ENCODE measurements at places on chromosomes 3 and 15. TPM values are rescaled to one million over a fixed set of nuclear protein-coding genes. Genes with fewer than 3 reads are reported as not detected.

GRCh38 chr3:81199587-81199986 is 561.9 kb downstream of the GBE1 start:
- DNase-seq = no peak

GRCh38 chr15:68589783-68590710 is 11.3 kb downstream of the CORO2B start:
- no peak for DNase-seq

DNA sequence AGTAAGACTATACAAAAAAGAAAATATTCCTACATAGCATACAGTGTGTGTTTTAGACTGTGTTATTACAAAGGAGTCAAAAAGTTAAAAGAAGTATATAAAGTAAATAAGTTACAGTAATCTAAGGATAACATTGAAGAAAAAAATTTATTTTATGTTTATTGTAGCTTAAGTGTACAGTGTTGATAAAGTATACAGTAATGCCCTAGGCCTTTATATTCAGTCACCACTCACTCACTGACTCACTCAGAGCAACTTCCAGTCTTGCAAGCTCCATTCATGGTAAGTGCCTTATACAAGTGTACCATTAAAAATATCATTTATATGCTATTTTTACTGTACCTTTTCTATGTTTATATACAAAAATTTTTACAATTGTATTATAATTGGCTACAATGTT is 220.1 kb downstream of the BCHE start:
- no peak for DNase-seq

CYP1A2 gene
- not detected for total RNA-seq

GRCh38 chr3:8882642-8883041 is 80.6 kb downstream of the RAD18 start:
- no peak for DNase-seq

PIGX gene
- total RNA-seq = 27.7 TPM

DNA sequence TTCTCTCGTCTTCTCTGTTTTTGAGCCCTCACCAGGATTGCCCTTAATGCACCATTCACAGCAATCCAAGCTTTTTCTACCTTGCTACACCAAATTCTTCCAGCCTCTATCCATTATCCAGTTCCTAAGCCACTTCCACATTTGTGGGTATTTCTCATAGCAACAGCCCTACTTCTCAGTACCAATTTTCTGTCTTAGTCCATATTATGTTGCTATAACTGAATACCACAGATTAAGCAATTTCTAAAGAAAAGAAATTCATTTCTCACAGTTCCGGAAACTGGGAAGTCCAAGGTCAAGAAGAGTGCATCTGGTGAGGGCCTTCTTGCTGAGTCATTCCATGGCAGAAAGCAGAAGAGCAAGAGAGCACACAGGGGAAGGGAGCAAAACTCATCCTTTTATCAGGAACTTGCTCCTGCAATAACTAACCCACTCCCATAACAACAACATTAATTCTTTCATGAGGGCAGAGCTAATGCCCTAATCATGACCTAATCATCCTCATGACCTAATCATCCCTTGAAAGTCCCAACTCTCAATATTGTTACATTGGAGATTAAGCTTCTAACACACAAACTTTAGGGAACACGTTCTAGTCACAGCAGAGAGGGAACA is 9.7 kb upstream of the EIF1B start:
- no peak for DNase-seq

GRCh38 chr3:132879656-132880055 is 157.4 kb upstream of the NPHP3 start:
- no peak for DNase-seq

CLDN16 gene
- total RNA-seq = not detected

DNA sequence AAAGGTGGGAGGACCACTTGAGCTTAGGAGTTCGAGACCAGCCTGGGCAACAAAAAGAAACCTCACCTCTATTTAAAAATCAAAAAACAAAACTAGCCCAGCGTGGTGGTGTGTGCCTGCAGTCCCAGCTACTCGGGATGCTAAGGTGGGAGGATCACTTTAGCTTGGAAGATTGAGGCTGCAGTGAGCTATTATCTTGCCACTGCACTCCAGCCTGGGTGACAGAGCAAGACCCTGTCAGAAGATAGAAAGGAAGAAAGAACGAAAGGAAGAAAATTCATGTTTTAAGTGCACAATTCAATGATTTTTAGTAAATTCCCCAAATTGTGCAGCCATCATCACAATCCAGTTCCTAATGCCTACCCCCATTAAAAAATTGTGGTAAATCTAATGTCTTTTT is 7.8 kb downstream of the FSD2 start:
- DNase-seq = no peak

GRCh38 chr3:110210086-110210660 is 861.4 kb upstream of the NECTIN3 start:
- DNase-seq = no peak

- no peak for DNase-seq
Observed at GRCh38 chr3:38648024-38648658, 1.3 kb downstream of the SCN5A start.

TMOD2 gene
- total RNA-seq = 105 TPM

SETD5 gene
- total RNA-seq = 100.0 TPM

DNA sequence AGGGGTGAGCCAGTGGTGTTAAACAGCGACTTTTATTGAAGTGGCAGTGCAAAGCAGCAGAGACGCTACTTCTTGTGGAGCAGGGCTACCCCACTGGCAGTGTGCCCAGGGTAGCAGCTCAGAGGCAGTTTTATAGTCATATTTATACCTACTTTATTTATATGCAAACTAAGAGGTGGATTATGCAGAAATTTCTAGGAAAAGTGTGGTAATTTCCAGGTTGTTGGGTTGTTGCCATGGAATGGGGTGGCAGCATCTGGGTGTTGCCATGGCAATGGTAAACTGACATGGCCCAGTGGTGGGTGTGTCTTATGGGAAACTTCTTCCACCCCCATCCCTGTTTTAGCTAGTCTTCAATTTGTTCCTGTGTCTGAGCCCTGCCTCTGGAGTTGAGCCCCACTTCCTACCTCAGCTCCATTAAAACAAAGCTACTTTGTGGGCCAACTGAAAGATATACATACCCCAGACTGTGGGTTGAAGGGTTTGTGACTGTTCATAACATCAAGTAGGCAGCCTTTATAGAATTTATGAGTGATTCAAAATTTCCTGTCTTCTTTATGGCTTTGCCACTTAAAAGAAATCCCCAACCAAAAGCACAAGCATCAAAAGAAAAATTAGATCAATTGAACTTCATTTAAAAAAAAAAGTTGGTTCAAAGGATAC is 60.3 kb downstream of the EBLN2 start:
- no peak for DNase-seq

- DNase-seq = peak; percentile 38
Observed at GRCh38 chr15:100438570-100438969, 90.2 kb downstream of the CERS3 start.

DNA sequence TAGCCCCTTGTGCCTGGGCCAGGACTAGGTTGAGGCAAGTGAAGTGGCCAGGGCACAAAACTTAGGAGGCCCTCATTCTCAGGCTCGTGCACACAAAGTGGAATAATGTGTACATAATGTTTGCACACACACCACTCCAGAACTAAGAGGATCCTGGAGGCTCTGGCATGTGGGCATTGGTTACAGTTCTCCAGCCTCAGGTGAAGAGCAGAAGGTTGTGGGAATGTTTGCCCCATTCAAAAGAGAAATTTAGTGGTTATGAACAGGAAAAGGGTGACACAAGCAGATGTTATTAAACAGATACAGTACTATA is 31.3 kb downstream of the ASB7 start:
- DNase-seq = no peak

MEIS2 gene
- 40.8 TPM for total RNA-seq

TMEM158 gene
- total RNA-seq = 5.2 TPM

DNA sequence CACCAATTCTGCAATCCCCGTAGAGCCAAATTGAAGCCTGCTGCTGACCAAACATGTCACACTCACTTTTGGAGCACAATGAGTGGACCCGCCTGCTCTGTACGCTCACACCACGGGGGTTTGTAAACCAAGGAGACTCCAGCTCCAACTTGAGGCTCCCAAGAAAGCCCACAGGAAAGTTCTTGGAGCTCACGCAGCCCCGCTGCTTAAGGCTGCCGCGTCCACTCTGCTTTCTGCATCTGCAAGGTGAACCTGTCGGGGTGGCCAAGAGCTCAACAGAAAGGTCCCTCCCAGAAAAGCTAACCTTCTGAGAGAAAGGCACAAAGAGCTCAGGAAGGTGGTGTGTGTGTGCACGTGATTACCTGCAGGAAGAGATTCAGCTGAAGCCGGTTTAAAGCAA is 94.9 kb downstream of the PCSK6 start:
- no peak for DNase-seq

GRCh38 chr15:64746356-64746755 is 29.0 kb downstream of the RBPMS2 start:
- no peak for DNase-seq

GRCh38 chr15:50686469-50687301 is at the start of gene TRPM7:
TRPM7 (minus strand) TSS chr15:50686797; CDS start chr15:50686533, 264 bp downstream.
- peak; percentile 91 for DNase-seq

MYH15 gene
- 1.8 TPM for total RNA-seq

DNA sequence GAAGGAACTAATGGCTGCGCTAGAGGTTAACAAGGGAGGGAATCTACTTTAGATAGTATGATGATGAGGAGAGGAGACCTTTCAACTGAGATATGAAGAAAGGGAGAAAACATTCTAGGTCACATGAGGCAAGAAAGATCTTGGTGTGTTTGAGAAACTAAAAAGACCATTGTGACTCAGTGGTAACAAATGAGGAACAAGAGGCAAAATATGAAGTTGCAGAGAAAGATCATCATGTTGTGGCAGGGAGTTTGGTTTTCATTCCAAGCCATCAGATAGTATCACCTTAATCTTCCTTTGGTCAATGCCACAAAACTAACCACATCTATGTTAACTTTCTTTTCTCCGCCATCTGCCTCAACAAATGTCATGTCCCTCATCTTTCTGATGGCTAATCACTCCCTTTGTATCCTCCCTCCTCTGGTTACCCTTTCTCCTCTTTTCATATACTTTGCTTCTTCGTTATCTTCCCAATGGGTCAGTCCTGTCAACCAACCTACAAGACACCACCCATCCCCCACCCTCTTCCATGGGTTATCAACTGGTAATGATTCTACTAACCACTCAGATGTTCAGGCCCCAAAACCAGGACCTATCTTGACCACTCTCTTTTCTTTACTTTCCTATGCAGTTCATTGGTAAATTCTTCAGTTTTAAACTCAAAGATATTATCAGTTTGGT is 2.4 kb upstream of the PDCD6IP start:
- no peak for DNase-seq

GRCh38 chr3:101695779-101696372 is 9.4 kb upstream of the RPL24 start:
- peak; percentile 21 for DNase-seq

DNA sequence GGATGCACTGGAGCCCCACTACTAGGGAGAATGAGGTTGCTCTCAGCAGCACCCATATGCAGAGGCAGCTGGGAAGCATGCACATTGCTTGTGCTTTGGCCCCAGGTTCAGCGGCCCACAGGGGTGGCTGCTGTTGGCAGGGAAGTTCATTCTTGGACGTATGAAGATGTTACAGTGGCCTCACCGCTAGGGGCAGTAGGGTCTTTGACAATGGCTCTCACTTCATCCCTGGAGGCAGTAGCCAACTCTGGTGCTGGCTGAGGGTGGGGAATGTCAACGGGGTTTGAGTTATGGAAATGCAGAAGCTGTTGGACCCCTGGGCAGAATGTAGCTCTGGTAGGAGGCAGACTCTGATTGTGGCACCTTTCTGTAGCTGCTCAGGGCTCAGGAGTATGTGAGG is 279.9 kb downstream of the SCAPER start:
- DNase-seq = no peak

RCCD1 gene
- 18.1 TPM for total RNA-seq

DNA sequence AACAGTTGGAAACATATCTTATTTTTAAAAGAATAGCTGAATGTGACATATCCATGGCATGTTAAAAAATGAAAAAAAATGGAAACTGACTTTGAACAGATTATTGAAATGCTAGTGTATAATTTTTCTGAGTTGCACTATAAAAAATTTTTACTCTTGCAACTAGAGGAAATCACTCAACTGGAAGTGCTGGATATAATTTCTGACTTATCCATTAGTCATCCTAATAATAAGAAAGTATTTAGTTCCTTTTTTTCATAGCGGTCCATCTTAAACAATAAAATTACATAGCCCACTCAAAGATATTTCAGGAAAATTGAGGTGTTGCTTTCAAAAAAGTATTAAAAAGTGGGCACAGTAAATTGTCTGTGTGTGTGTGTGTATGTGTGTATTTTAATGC is 80.7 kb downstream of the MBNL1 start:
- no peak for DNase-seq

DNA sequence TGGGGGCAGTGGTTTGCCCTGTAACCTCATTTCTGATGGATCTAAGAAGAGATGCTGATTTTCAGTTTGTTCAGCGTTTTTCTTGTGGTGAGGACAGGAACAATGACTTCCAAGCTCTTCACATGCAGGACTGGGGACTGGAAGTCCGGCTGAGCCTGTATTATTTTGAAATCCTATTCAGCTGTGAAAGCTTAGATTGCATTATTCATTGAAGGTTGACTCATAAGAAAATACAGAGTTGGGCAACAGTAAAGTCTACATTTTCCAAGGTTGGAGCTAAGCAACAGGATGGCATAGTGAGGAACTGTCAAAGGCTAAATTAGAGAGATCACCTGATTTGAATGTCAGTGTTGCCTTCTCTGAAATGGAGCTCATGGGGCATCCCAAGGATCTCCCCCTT is 230.9 kb upstream of the FEZF2 start:
- DNase-seq = no peak

ANKRD63 gene
- 0.27 TPM for total RNA-seq

NMNAT3 gene
- total RNA-seq = 8.2 TPM

DNA sequence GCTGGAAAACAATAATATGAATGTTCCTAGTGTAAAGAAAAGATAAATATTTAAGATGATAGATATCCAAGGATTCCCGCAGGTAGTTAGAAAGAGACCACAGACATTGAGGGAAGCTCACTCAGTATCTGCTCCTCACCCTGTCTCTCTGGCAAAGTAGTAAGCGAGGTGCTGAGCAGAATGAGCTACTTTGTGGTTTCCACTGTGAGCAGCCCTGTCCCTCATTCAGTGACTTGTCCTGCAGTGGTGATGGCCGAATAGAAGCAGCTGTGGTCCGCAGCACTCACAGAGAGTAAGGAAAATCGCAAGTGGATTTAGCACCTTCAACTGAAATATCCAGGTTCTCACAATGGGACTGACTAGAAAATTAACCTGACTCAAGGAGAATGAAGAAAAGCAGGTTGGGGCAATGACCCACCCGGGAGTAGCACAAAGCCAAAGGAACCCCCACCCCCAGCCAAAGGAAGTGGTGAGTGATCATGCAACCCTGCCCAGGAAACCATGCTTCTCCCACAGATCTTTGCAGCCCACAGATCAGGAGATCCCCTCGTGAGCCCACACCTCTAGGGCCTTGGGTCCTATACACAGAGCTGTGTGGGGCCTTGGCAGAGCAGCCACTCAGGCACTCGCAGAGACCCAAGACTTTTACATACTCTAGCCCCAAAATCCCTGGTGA is 21.8 kb upstream of the SLC25A38 start:
- DNase-seq = no peak

- DNase-seq = no peak
Observed at GRCh38 chr3:146468671-146469149, 651 bp downstream of the PLSCR2 start.

Measured in cerebellum (tissue), 4 donors.